ENCODE measurements at places on chromosomes 1 and 21.

DNA sequence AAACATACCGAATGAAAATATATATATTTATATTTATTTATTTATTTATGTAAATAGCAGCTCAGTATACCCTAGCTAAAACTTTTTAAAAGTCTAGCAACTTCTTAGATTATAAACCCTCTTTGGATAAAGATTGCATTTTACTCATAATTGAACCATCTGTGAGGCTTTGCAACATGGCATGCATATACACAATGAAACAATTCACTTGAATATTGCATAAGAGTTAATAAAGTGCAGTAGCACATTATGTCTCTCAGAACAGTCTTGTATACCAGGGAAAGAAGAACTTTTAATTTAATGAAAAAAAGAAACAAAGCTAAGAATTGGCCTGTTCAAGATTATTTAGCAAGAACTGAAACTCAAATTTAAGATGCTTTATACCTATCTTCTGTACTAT is 1363.9 kb upstream of the ADGRL2 start:
- no peak for ATAC-seq

DNA sequence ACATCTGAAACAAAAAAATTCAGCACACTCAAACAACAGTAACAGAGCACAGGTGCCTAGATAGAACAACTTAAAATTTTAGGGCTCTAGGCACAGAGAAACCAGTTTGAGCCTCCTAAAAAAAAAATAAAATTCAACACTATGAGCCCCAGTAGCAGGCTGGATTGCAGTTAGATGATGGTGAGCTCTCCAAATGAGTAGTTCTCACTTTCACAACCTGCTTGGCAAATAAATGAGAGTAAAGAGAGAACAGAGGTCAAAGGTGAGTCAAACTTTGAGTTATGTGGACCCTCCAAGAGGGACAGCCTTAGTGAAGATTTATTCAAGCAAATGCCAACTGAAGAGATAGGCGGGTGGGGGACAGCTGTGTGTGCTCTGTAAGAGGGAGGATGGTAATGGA is 3.6 kb downstream of the BEND5 start:
- no peak for ATAC-seq

DNA sequence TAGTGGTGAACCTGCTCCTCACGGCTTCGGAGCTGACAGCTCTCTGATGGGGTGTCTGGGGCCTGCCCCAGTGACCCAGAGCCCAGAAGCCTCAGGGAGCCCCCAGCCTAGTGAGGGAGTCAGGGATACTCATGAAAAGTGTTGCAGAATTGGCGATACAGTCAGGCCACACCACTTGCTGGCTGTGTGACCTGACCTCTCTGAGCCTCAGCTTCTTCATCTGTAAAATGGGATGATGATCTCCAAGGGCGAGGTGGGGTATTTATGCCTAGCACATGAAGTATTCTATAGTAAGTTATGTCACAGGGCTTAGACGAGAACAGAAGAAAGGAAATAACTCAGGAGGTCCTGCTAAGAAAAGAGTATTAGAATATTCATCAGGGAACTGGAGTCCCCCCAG is 1.6 kb downstream of the TMEM51 start:
- ATAC-seq: no peak

- ATAC-seq: no peak
Observed at GRCh38 chr1:13798120-13798519, 98.1 kb downstream of the PRDM2 start.

- peak; percentile 58 for ATAC-seq
Observed at GRCh38 chr21:41500363-41500762, 7.6 kb downstream of the TMPRSS2 start.

DNA sequence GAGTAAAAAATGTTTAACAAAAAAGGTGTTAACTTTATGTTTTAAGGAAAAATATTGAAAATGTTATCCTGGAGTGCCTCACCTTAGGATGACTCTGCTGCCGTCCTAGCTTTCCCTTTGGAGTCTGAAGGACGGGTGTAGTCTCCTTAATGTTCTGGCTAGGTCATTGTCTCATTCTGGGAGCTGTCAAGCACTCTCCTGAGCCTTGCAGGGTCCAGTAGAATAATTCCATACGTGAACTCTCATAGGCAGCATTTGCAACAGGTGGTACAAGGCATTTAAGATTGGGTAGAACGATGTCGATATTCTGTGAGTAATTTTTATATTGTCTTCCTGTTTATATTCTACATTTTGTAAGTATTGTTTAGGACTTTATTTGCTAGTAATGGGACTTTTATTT is 283.6 kb upstream of the C1orf105 start:
- no peak for ATAC-seq

GRCh38 chr1:89804642-89805237 is 16.1 kb upstream of the LRRC8D start:
- peak; percentile 81 for ATAC-seq

GRCh38 chr1:207316622-207317391 is 4.7 kb upstream of the CD55 start:
- peak; percentile 77 for ATAC-seq

DNA sequence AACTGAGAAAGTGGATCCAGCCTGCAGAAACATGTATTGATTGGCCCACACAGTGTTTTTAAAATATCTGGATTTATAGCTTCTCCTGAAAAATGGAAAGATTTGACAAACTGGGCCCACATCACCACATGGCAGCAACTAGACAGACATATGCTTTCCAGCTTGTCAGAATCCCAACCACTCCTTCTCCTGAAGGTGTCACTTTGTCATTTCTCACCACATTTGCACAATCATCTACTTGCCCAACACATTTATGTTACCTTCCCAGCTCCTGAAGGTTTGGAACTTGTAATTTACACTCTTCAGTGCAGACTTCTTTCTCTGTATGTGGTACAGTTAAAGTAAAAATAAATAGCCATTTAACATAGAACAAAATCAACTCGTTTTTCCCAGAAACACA is 126.1 kb upstream of the KIAA1614 start:
- no peak for ATAC-seq

GRCh38 chr1:223363856-223364684 is at the start of gene SUSD4:
Gene SUSD4 (minus strand): TSS chr1:223364176. CDS start chr1:223363425, 751 bp downstream.
- peak; percentile 90 for ATAC-seq

DNA sequence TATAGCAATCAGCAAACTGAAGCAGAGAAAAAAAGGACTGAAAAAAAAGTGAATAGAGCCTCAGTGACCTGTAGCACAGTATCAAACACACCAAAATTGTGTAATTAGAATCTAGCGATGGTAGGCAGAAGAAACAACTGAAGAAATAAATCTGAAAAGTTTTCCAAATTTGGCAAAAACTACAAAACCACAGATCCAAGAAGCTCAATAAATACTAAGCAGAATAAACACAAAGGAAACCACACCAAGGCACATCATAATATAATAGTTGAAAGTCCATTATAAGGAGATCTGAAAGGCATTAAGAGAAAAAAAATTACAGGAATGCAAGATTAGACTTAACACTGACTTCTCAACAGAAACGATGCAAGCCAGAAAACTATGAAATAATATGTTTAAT is 7.1 kb upstream of the IL12RB2 start:
- no peak for ATAC-seq

DNA sequence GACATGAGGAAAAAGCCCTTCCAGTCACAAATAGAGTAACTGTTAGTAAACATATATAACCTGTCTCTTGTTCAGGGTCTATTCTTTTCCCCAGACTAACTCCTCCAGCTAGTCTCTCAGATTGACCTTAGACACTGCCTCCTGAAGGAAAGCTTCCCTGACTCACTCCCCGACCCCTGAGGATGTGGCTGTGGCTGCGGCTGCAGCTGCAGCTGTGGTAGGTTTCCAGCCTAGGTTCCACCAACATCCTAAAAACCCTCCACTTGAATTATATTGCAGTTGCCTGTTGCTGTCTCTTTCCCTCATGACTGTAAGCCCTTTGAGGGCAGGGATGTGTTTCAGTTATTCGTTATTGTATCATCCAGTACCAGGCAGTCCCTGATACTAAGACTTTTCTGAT is 132.9 kb upstream of the C1orf21 start:
- no peak for ATAC-seq

DNA sequence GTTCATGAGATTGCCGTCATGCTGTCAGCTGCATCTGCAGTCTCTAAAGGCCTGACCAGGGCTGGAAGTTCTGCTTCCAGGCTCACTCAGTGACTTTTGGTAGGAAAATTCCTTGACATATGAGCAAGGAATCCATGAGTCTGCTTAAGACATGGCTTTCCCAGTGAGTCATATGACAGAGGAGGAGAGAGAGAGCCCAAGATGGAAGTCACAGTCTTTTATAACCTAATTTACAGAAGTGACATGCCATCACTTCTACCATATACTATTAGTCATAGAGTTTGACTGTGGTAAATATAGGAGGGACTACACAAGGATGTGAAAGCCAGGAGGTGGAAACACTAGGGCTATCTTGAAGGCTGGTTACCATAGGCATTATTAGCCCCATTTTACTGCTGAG is 115.2 kb downstream of the ROR1 start:
- ATAC-seq: no peak

DNA sequence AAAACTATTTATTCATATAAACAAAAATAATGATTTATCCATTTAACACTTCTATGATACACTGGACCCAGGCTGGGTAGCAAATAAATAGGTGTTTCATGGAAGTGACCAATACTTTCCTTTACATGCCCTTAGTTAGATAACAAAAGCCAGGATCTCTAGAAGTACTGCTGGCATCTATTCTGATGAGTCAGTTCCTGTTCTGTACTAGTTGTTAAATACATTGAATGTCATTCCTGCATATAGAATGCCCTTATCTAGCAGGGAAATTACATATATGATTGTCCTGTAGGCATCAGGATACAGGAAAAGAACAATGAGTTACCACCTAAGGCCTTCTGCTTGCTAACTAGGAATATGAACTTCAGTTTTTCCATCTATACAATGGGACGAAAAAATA is 130.8 kb downstream of the HFM1 start:
- no peak for ATAC-seq

All from esophagus mucosa (tissue), 1 donor.